Right cardiac atrium (tissue), 5 donors: ENCODE measurements at places on chromosomes 2 and 18.

DNA sequence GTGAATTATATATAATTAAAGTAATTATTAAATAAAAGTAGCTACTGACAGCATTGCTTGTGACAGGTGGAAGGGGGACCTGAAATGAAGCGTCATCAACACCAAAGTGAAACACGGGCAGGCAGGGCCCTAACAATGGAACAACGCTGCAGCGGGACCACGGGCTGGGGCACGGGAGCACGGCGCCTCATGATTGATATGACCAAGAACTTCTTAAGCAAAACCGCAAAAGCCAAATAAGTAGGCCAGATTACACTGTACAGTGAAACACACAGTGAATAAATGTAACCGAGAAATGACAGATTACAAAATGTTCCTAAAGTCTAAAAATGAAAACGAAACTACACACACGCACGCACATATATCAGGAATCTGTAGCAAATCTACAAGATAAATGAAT is 81.4 kb downstream of the SNTG2 start:
- no peak for DNase-seq

- no peak for DNase-seq
Observed at GRCh38 chr2:234212534-234212933, 162.0 kb downstream of the SPP2 start.

GRCh38 chr2:232329716-232330067 is 48.9 kb upstream of the ALPP start:
- DNase-seq = no peak

- DNase-seq = no peak
Observed at GRCh38 chr2:74828543-74828942, 5.4 kb upstream of the HK2 start.

- no peak for DNase-seq
Observed at GRCh38 chr2:144431392-144431783, 88.5 kb downstream of the ZEB2 start.

DNA sequence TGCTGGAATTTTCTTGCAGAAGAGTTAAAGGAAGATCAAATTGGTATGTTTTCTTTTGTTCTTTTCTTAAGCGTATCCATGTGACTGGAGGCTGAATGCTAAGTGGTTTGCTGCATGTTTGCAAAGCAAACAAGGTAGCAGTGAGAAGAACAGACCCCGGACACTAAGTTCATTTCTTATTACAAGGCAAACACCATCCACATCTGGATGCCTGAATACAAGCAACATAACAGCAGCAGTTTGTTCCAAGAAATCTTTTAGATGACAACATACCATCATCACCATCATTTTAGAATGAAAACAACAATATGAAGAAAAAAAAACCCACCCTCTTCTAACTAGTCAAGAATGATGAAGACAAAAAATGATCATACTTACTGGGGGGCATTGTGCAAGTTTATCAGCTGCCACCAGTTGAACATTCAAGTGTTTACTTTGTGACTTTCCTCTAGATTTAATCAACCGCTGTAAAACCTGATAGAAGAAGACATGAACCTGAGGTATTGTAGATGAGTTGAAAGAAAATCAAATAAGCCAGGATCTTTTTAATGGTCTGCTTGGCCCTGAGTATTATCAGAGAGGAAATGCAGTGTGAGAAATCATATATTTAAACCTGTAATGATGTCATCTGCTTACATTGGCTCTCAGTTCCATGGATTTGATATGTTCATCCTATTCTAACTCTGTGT is 25.0 kb upstream of the ARL5A start:
- no peak for DNase-seq

- no peak for DNase-seq
Observed at GRCh38 chr2:207257251-207258250, 91.8 kb upstream of the KLF7 start.

DNA sequence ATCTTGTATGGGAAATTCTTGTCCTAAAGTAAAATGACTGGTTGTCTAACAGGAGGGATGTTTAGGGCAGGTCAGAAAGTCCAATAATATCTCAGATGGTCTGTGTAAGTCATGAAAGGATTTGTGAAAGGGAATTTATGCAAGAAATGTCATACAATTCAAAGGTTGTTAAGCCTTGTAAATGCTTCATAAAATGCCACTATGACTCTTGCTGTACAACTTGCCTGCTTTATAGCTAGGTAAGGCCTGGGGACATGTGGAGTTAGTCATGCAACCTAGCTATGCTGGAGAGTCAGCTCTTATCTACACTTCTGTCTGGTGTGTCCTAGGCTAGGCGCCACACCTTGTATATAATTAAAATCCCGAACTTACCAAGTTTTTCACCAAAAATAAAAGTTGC is 36.9 kb upstream of the VWA3B start:
- DNase-seq = no peak

- DNase-seq = no peak
Observed at GRCh38 chr2:105653302-105653701, 91.4 kb upstream of the NCK2 start.

- DNase-seq = peak; percentile 28
Observed at GRCh38 chr2:168912901-168913369, 11.8 kb downstream of the G6PC2 start.

DNA sequence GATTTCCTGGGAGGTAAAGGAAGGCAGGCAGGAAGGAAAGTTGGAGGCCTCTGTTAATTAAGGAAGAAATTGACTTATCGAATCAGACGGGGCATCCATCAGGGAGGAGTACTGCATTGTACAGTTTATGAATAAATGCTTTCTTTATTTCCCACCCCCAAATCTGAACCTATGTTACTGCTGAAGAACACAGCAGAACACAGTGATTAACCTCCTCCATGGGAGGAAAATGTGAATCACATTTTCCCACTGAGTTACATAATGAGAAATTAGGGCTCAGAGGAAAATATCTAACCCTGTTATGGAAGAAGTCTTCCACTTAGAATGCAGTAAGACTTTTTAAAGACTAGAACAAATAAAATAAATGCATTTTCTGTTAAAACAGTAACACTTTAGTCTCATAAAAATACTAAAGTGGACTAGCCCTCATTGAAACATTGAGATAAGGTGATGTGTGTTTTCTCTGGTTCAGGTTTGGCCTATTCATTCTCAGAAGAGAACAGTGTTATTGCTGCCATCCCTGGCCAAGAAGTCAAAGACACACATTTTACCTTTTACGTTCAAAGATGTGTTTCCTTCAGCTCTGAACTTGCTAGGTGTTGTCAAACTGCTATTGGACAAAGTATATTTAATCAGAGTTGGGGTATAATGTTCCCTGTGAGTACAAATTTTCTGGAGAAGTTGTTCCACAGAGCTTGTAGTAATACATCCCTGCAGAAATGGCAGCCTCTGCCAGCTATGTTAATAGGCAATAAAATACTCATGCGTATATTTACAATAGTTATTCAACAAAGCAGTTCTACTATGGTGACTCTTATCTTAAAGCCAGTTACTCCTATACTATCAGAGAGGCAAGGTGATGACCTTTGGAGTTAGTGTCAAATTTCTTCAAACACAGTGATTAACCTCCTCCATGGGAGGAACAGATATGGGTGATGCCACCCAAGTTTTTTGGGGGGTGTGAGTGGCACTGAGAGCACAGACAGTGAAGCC is 11.1 kb downstream of the DNAH6 start:
- DNase-seq = no peak

DNA sequence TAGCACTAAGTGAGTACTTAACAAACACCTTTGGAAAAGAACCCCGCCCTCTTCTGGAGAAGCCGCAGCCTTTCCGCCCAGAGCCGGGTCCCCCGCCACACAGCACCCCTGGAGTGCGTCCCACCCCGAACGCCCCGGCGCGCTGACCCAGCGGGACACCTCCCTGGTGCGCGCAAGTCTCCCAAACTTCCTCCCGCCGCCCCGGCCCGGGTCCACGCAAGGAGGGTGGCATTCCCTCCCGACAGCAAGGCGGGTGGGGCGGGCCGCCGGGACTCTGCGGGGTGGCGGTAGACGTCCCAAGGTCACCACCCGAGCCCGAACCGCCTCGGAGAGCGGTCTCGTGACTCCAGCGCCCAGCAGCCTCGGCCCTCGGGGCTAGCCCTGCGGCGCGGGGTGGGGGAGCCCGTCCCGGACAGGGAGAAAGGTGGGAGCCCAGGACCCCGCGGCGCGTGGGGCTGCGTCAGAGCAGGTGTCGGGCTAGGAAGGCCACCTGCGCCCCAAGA is 598 bp downstream of the CCDC93 start:
- peak; percentile 81 for DNase-seq

DNA sequence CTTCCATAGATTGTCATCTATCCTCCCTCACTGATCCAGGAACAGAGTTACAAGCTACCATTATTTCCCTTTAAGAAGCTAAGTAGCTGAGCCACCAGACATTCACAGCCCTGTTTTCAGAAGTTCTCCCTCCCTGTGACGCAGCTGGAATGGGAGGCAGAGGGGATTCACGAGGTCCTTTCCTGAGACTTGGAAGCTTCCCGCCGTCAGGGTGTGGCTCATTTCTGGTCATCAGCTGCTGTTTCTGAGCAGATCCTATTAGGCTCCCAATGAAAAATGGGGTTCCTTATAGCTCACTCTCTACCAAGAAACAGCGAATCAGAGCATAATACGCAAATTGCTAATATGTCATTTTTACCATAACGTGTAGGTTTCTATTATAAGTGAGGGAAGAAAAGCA is 559.3 kb upstream of the ID2 start:
- peak; percentile 77 for DNase-seq

DNA sequence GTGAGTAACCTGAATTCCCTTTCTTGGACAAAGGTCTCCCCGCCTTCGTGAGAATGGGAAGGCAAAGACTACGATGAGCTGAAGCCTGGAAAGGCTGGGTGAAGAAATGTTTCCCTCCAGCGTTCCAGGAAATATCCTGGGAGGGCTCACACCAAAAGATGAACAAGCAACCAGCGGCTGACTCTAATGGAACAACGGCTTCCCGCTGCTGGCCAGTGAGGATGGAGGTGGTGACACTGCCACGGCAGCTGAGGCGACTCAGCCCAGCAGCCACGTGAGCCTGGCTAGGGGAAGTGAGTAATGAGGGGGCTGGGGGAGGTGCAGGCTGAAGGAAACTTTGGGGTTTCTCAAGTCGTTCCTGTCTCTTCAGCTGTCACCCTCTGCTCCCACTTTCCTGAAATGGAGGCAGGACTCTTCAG is 105.0 kb upstream of the SMAD7 start:
- peak; percentile 86 for DNase-seq

- no peak for DNase-seq
Observed at GRCh38 chr18:41753826-41754225, 201.2 kb upstream of the PIK3C3 start.

DNA sequence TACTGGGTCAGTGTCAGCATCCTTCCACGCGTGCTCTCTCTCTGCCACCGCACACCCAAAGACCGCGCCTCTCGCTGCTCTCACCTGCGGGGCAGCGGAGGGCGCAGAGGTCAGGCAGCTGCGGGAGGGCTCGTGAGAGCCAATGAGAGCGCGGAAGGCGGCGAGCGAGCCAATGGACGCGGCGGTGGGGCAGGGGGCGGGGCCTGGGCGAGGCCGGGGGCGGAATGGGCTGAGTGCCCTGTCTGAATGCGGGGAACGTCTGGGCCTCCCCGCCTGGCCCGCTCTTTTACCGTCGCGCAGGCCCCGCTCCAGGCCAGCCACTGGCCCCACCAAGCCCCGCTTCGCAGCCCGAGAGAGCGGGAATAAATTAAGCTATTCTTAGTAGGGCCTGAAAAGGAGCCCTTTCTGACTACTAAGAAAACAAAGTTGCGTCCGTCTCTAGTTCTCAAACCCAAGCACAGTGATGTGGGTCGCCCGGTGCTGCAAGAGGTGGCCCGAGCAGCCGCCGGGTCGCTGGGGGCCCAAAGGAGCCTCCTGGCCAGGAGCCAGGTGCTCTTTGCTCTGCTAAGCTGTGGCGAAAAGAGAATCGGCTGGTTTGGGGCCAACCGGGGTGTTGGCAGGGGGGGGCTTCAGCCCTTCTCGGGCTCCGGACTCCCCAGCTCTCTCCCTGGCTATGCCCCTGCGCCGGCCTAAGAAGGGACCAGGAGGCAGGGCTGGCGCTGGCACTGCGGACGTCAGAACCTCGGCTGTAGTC is 81.1 kb upstream of the GLI2 start:
- DNase-seq = peak; percentile 74

- DNase-seq = no peak
Observed at GRCh38 chr18:63795606-63796005, 20.4 kb downstream of the SERPINB7 start.

DNA sequence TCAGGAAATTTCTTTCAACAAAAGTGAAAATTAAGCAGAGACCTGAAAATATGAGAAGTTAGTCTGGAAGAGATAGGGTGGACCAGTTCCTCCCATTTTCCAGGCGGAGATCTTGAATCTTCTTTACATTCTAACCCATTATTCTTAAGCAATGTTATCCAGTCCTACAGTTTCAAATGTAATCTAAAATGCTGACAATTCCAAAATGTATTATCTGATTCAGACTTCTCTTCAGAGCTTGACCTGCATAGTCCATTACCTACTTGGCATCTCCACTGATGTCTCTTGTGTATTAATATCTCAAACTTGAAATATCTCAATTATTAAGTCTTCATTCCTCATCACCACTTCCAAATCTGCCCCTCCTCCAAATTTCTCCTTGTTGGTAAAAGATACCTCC is 28.4 kb upstream of the SLC39A10 start:
- DNase-seq = no peak

GRCh38 chr18:75208836-75209128 is 157 bp downstream of the PTGR3 start:
- DNase-seq = no peak

DNA sequence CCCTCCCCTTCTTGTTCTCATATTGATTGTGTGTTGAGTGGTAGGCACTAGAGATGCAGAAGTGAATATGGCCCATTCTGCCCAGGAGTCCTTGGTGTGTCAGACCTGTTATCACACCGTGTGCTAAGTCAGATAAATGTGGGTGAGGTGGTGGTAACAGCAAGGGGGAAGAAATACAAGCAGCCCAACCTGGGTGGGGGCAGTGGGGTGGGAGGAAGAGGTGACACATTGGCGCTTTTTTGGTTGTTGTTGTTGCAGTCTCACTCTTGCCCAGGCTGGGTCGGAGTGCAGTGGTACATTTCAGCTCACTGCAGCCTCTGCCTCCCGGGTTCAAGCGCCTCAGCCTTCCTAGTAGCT is 12.8 kb downstream of the B3GNT2 start:
- no peak for DNase-seq

DNA sequence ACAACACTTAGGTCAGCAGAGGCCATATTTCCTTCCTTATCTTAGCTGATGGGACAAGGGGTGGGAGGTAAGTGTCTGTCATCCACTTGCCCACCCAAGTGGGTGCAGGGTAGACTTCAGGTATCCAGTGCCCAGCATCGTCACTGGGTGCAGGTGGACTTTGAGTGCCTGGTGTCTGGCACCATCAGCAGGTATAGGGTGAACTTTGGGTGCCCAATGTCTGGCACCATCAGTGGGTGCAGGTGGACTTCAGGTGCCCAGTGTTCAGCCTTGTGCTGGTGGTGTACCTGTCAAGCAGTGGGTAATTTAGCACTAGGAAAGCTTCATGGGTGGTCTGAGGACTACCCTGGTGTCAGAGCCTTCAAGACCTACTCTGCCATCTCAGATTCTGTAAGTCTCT is 175.6 kb downstream of the SEPTIN10 start:
- DNase-seq = no peak

GRCh38 chr2:22520369-22521288 is 864.4 kb upstream of the KLHL29 start:
- no peak for DNase-seq

GRCh38 chr2:238893349-238894000 is 45.6 kb downstream of the TWIST2 start:
- DNase-seq = no peak

- DNase-seq = peak; percentile 71
Observed at GRCh38 chr2:46188041-46188716, 109.0 kb upstream of the EPAS1 start.
